ENCODE measurements at places on chromosomes 5 and 9. TPM values are rescaled to one million over a fixed set of nuclear protein-coding genes. Genes with fewer than 3 reads are reported as not detected.

- H3K4me1 ChIP-seq: no peaks in the 10 kb centered on the region
- H3K27ac ChIP-seq: no peak overlapping the region
- peaks cover 1% of the 10 kb centered on the region for H3K27me3 ChIP-seq
- H3K4me3 ChIP-seq: no peak overlapping the region
- DNase-seq: no peak
- no peaks in the 10 kb centered on the region for H3K36me3 ChIP-seq
Measured at GRCh38 chr9:121587863-121588262, 63.6 kb upstream of the DAB2IP start.

DNA sequence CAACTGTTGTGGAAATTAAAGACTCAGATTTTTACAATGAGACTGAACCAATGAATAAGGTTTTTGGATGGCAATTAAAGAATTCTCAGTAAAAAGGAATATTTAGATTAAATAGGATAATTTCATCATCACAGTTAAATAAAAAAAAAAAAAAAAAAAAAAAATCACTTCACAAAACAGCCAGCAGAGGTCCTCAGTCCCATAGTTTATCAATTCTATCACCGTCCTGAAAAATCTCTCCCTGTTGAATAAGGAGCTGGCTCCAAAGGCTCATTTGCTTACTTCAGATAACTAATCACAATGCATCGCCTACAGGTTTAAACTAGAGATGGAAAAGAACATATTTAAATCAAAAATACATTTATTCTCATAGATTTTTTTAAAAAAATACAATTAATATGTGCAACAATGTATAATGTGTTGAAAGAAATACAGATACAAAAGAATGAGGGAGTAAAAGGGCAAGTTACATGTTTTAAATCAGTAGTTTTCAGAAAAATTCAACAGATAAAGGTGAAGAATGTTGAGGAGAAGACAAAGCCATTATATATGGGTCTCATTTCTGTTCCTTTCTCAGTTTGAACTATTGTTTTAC lies 175.8 kb upstream of the CHD1 start:
- H3K36me3 ChIP-seq: no peaks in the 10 kb centered on the region
- no peak for DNase-seq
- no peaks in the 10 kb centered on the region for H3K4me1 ChIP-seq
- H3K27me3 ChIP-seq: no peaks in the 10 kb centered on the region

- no peak for DNase-seq
- peaks cover 3% of the 10 kb centered on the region for H3K36me3 ChIP-seq
- H3K27ac ChIP-seq: no peak overlapping the region
Measured at GRCh38 chr5:143134900-143135299, 268.6 kb downstream of the NR3C1 start.

- H3K36me3 ChIP-seq: no peaks in the 10 kb centered on the region
- no peak overlapping the region for H3K4me3 ChIP-seq
- no peak for DNase-seq
- no peaks in the 10 kb centered on the region for H3K27me3 ChIP-seq
- H3K4me1 ChIP-seq: no peaks in the 10 kb centered on the region
Measured at GRCh38 chr5:115450741-115451140, 93.8 kb downstream of the FEM1C start.

The NPDC1 gene
- total RNA-seq: 44.1 TPM

The ADAMTS12 gene
- not detected for total RNA-seq

All from Caco-2 (cell line).